ENCODE measurements at places on chromosomes 16 and 17.

DNA sequence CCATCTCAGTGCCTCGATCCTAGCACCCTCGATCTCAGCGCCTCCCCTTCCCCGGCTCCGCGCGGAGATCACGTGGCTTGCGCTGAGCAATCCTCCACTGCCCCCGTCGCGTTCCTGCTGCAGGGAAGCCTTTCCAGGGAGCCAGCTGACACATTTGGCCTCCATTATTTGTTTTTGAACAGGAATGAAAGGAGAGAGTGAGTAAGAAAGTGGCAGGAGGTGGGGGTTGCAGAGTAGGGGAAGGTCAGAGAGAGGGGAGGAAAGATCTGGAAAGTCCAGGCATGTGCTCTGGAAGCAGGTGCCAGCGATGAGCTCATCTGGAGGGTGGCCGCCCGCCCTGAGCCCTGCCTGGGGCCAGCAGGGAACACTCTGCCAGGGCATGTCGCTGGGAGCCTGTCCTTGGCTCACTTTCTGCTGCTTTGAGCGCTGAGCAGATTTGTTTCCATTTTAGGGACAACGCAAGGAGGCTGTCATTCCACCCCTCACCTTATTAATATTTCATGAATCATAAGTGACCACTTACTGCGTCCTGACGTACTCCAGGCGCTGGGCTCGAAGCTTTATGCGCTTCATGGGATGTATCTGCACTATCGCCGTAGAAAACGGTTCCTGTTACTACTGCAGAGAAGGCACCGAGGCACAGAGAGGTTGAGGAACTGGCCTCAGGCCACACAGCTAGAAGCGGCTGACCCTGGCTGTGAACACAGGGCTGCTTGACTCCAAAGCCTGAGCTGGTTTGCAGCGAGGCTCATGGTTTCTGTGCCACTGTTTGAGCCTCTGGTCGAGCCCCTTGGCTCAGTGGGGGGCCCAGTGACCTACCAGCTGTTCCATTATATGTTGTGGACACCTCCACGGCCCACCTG is 283.1 kb downstream of the SEC14L1 start:
- no peak for DNase-seq

GRCh38 chr17:15482476-15482875 is 15.1 kb upstream of the CDRT4 start:
- no peak for DNase-seq

- no peak for DNase-seq
Measured at GRCh38 chr16:4654964-4655590, 30.5 kb downstream of the MGRN1 start.

DNA sequence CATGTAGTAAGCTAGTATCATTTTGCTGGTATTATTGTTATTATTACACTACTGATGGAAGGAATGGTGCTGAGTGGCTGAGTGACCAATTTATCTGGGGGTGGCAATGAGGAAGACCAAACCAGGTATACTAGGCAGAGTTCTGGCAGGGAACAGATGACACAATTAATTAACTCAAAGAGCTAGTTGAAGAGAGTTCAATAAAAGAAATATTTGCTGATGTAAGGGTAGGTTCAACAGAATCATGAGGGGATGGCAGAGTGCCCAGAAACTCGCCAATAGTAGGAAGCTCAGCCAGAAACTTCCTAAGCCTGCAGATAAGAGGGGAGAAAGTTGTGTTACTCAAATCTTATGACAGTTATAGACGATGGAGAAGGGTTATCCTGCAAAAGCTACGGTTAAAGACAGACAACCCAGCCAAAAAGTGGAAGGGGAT is 352.5 kb downstream of the KCNJ2 start:
- DNase-seq, result peak; percentile 19

DNA sequence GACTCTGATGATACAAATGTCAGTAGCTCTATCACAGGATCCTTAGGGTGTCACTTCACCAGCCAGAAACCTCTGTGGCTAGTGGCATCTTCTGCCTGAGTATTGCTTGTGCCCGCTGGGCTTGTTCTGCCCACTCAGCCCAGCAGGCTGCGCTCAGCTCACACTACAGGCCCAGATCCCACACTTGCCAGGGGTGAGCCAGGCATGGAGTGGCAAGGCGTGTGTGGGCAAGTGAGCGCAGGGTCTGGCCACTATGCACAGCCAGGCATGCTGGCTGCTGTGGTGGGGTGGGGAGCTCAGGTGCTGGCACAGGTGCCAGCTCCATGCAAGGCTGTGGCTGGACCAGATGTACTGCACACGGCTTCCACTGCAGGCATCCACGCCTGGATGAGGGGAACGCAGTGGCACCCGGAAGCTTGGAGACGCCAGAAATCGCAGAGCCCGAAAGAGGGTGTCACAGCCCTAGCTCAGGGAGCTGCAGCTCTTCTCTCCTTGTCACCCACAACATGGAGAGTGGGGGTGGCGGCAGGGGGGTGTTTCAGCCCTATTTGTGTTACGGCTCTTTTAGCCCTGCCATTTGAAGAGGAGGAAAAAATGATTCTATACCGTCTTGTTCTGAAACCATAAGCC is 10.2 kb downstream of the CFAP97D1 start:
- no peak for DNase-seq

DNA sequence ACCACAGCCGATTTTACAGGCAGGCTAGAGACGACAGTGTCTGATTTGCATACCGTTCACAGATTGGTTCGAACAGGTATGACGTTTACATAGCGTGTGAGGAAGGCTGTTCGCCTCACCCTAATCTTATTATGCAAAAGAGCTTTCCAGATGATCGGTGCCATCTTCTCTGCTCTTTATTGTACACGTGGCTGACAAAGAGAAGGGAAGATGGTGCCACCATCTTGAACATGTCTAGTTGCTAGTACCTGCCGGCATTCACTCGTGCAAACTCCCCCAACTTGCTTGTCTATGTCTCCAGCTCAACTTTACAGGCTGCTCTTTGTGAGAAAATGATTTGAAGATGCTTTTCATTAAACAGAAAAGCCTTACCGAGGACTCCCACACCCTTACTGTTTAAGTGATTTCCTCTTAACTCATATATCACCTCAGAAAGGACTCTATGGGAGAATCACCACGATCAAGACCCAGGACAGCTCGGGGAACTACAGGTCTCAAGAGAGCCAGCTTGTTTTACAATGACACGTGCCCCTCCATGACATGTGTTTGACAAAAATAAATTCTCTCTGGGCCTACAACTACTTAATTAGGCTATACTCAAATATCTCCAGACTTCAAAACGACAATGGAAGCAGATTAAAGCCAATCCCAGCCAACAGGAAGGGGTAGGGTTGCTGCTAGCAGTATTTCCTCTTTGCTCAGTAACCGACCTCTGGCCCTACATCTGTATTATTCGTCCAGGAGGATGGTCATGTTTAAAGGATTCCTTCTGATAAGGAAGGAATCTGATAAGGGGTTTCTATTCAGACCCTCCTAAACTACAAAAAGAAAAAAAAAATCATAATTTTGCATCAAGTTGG is 480.6 kb downstream of the TMEM114 start:
- DNase-seq, result no peak

DNA sequence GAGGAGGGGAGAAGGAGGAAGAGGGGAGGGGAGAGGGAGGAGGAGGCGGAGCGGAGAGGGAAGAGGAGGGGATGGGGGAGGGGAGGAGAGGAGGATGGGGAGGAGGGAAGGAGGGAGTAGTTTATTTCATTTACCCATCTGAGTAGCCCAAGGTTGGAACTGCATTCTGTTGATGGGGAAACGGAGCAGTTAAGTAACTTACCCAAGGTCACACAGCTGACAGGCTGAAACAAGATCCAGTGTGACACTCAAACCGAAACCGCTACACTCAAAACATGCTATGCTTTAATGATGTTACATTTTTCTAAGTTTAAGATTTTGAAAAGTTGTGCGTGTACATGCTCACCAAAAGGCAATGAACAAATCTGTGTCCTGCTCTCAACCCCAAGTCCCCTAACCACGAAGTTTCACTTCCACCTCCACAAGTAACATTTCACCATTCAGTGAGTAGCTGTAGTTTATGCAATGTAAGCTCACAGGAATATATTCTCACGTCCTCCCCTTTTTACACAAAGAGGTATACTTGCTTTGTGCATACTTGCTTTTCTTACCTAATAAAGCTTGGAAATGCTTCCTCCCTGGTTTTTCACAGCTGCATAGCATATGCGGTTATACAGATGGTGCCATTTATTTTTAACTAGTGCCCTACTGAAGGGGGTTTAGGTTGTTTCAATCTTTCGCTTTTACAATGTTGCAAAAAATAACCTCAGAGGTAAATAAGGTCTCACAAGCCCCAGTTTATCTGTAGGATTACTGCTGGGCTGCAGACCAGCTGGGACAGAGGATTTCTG is 275.3 kb downstream of the PARN start:
- DNase-seq, result no peak

DNA sequence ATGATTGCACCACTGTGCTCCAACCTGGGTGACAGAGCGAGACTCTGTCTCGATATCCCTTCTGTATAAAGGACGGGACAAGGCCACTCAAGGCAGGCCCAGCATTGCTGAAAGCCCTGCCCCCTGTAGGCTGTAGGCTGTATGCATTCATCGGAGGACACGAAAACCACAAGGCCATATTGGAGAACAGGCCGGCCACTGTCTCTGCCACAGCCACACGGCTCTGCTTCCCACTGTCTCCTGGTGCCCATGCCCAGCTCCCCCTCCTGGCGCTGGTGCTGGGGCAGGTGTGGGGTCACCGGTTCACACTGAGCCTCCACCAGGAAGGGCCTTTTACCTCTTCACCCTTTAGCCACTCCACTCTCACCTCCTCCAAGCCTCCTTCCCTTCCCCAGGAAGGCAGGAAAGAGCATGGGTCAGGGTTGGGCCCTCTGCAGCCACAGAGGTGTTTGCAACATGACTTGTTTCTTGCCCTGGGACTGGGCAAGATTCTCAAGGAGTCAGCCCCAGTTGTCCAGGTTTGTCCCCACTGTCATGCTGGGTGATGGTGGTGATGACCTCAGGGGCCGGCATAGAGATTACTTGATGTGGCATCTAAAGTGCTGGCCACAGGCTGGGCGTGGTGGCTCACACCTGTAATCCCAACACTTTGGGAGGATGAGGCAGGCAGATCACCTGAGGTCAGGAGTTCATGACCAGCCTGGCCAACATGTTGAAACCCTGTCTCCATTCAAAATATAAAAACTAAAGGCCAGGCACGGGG is 5.3 kb upstream of the NTN3 start:
- no peak for DNase-seq

GRCh38 chr16:87945351-87946042 is 5.7 kb upstream of the BANP start:
- DNase-seq, result peak; percentile 81

DNA sequence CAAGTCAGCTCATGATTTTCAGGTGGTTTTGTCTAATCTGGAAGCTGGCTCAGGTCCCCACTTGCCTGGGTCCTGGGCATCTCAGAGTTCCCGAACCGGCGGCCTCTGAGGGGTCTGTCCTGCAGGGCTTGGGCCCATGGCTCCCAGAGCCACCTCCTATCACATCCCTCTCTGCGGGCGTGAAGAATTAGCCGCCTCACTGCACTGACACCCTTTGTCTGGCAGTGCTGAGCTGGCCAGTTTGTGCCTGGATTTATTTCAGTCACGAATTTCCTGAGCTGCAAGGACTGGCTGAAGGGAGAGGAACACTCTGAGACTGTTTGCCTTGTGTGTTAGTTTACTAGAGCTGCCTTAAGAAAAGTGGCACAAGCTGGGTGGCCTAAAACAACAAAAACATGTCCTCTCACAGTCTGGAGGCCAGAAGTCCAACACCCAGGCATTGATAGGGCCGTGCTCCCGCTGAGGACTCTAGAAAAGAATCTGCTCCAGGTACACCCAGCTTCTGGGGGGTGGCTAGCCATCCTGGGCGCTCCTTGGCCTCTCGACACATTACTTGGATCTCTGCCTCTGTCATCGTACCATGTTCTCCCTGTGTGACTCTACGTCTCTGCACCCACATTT is 217.5 kb upstream of the DYNLRB2 start:
- DNase-seq, result no peak

DNA sequence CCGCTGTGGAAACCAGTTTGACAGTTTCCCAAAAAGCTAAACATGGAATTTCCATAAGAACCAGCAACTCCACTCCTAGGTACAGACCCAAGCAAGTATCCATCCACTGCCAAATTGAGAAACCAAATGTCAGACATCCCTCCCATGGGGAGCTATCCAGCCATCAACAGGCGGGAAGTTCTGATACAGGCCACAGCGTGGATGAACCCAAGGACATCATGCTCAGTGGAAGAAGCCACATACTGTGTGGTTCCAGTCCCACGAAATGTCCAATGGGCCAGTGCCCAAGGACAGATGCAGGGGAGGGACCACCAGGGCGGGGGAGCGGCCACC is 12.6 kb upstream of the BAIAP2 start:
- no peak for DNase-seq

GRCh38 chr16:89484923-89485679 is 5.3 kb downstream of the ANKRD11 start:
- no peak for DNase-seq

GRCh38 chr16:66270333-66270927 is 96.1 kb upstream of the CDH5 start:
- DNase-seq, result peak; percentile 22
